ENCODE measurements at places on chromosomes 12 and 14.

DNA sequence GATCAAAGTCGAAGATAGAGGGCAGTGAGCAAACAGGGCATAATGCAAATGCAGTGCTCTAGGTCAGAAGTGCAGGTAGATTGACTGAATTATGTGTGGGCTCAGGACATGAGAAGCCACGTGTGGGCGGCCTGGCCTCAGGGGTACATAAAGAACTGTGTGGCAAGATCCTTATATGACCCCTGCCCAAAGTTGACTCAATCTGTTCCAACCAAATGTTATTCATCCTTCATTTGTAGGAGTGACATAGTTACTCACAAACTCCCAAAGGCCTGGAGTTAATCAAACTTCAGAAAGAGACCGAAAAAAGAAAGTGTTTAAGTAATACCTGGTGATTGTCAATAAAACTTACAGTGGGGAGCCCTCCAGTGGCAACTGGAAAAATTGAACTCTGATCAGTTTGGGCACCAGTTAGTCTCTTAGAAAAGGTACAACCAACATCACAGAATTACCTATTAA, 150.4 kb upstream of the FAR2 start:
- DNase-seq, result no peak

DNA sequence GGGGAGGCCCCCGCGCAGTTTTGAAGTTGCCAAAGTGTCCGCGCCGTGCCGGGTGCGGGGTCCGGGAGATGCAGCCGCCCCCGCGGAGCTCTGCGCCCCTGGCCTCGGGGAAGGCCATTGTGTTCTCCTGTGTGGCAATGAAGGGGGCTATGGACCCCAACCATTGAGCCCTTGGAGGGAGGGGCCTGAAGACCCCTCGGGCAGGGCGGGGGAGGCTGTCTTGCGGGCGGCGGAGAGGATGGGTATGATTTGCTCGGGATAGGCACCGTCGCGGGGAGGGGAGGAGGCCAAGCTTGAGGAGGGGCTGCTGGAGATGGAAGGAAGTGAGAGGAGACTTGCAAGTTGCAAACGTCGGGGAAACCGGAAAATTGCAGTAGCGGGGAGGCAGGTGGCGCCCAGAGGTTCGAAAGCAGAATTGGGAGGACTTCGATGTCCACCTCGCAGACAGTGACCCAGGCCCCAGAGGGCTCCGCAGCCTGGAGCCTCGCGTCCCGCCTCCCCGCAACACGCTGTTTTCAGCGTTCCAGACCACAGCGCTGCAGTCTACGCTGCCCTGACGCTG, 25.4 kb downstream of the BCL11B start:
- no peak for DNase-seq

DNA sequence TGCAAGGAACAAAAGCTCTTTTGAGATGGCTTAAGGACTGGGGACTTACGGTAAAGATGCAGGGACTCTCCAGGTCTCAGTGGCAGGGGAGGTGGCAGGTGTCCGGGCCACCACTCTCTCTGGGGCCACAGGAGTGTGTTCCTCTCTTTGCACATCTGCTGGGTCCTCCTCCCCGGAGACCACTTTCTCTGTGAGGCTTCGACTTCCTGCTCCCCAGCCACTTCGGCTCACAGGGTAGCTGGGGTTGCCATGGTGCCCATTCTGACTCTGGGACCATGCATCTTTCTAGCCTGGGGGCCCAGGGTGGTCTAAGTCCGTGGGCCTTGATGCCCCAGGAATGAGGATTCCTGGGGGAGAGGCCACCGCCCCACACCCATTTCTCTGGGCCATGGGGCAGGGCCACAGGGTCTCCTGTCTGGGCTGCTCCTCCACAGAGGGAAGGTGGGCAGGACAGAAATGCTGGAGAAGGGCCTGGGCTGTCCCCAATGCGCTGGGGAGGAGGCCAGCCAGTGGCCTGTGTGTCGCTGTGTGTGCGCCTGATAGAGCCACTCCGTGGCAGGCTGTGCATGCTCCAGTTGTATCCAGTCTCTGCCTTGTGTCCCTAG, 38.5 kb downstream of the CCDC92 start:
- DNase-seq, result no peak

- no peak for DNase-seq
These were observed 33.2 kb upstream of the LTBP2 start for GRCh38 chr14:74645244-74645643.

GRCh38 chr12:90216815-90217214, 508.2 kb upstream of the ATP2B1 start:
- DNase-seq, result peak; percentile 75

GRCh38 chr12:58844161-58844560, 76.1 kb downstream of the LRIG3 start:
- no peak for DNase-seq

- DNase-seq, result no peak
These were observed 164.4 kb upstream of the GSC start for GRCh38 chr14:94934276-94934810.

DNA sequence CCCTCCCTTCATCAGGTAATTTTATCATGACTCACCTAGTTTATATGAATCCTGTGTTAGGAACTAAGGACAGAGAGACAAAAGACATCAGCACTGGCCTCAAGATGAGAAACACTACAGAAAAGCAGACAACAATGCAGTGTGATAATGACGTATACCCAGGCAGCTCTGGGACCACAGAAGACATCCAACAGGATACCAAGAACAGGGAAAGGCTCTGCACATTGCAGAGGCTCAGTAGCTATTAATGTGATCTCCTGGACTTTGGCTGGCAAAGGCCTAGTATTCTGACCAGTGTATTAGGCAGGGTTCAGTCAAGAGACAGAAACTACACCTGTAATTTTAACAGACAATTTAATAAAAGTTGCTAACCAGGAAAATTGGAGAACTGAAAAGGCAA, 39.7 kb downstream of the CDK17 start:
- no peak for DNase-seq

DNA sequence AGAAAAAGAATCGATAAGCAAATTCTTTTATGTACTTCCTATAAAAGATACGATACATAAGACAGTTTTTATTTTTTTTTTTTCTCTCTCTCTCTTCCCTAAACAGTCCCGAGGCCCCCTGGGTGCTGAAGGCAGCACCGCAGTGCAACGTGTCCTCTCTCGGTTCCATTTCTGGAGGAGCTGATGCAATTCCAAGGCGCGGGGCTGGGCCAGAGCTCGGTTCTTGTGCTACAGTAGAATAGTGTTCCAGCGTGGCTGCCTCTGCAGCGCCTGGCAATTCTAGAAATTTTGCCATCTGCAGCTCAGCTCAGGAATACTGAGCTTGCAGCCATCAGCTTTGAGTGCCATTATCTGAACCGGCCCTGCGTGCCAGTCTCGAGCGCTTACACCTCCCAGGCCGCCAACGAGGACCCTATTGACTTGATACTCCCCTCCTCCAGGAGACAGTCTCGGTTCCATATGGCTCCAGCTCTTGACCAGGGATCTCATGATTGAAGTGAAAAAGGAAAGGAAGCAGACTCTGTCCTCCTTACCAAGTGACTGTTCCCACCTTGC, 630 bp downstream of the ALDH1L2 start:
- DNase-seq, result peak; percentile 6

DNA sequence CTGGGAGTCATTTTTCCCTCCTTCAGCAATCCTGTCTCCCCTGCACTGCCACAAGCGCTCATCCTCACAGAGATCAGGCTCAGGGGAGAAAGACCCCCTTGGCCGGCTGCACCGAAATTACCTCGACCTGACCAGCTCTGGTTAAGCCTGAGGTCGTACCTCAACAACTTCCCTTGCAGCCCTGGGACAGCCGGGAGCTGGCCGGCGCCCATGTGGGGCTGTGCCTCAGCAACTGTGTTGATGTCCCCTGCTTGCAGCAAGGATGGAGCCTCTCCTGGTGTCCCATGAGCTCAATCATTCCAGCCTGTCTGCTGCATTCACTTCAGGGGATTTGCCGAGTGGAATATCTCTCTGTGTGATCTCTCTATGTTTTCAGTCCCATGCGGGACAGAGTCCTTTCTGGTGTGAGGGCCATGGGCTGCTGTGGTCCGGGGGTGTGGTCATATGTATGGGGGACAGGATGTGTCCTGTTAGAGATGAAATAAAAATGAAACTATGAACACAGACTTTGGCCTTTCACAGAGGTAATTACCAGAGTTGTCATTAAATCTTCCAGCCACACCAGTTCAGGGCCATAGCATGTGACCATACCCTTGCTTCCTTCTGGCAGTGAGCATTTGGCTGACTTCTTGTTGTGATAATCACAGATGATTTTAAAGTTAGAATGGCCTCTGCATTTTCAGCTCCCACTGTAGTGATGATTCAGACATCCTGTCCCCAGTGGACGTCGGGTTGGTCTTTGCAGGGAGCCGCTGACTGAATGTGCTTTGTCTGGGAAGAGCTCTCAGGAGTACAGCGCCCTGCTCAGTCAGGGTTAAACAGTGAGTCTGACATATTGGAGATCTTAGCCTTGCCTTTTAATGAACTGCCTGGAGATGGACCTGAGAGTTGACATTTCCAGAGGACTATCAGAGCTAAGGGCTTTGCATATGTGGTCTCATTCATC, 405.9 kb downstream of the AACS start:
- no peak for DNase-seq

DNA sequence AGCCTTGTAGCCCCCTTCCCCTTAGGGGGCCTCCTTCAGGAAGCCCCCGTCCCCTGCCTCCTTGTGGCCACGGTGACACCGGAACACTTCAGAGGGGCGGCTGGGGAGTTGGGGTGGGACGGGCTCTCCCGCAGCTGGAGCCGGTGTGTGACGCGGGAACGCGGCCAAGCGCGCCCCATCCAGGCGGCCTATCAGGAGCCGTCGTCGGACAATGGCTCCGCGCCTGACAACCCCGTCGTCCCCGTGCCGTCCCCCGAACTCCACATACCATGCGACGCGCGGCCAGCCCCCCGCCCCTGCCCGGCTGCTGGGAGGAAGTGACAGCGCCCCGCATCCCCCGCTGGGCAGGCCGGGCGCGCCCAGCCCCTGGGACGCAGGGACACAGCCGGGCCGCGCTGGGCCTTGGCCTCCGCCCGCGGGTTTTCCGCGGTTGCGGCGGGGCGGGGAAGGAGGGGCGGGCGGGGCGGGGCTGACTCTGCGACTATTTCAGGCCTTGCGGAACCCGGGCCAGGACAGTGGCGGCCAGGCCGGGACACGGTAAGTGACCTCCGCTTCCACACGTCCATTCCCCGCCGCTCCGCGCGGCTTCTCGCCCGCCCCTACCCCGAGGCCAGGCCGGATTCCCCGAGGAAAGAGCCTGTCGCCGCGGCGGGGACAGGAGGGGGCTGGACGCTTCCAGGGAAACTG, at the start of gene TNFAIP2:
TNFAIP2 (plus strand) TSS at position 515 of the 687 bp plus-strand sequence. CDS start 2,997 bp downstream, outside the sequence.
- DNase-seq, result no peak

GRCh38 chr14:37403626-37404025, 191.4 kb downstream of the FOXA1 start:
- no peak for DNase-seq

- no peak for DNase-seq
These were observed 18.9 kb downstream of the PITPNM2 start for GRCh38 chr12:123131879-123132402.

- no peak for DNase-seq
These were observed 427.9 kb downstream of the CCDC91 start for GRCh38 chr12:28618171-28618570.

DNA sequence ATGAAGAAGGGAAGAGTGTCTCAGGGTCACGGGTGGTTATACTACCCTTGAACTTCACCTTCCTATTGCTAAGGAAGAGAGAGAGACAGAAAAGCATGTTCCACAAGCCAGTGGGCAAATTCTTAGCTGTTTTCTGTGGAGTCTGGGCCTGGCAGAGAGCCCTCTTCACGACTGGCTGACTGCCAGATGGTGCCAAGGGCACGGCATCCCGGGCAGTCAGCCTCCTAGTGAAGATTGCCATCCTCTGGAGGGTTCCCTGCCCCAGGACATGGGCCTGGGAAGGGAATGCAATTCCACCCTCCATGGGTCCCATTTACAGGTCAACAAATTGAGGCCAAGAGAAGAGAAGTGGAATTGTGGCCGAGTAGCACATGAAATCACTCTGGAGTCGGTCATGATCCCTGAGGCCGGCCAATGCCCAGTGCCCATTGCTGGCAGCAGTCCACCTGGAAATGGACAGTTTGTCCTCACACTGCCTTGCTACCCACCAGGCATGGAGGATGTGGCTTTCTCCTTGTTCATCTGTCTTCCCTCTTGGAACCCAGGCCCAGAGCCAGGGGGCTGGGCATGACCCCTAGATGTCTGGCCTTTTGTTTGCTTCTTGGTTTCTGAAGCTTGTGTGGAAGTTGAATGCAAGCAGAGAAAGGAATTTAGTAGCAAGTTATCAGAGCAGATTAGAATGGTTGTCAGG, 9.9 kb downstream of the TUNAR start:
- DNase-seq, result no peak

DNA sequence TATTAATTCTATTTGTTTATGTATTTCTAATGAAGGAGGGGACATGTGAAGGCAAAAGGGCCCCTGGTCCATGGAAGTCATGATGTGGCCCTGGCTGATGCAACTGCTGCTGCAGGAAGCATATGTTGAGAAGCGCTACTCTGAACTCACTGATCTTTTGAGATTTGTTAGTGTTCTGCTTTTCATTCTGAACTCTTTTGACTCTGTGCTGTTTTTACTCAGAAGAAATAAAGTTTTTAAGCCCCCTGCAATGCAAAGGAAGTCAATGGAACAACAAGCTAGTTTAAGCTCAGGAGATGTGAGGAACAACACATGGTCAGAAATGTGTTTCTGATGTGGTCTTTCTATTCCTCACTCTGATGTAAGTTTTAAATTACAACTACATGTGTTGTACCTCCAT, 88.9 kb upstream of the BTG1 start:
- DNase-seq, result no peak

- no peak for DNase-seq
These were observed 165.0 kb upstream of the RTL1 start for GRCh38 chr14:101068313-101069227.

DNA sequence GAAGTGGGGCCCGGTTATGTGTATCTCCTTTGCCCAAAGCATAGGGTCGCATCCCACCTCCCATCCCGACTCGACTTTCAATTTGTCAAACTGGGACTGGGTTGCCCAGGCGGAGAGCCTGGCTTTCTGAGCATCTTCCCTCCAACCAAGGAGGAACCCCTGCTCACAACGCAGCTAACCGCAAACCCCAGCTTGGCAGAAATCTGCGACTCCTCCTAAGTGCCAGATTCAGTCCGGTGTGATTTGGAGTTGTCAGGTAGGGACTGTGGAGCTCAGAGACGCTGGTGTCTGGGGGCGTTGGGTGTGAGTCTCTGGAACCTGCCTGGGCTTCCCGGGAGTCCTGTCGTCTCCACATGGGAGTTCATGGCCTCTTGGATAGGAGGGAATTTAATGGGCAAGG, 1126.7 kb downstream of the AACS start:
- DNase-seq, result no peak

- DNase-seq, result no peak
These were observed 55.5 kb upstream of the DAAM1 start for GRCh38 chr14:59132796-59133494.

GRCh38 chr14:35158951-35159653, 36.8 kb downstream of the PRORP start:
- DNase-seq, result no peak

DNA sequence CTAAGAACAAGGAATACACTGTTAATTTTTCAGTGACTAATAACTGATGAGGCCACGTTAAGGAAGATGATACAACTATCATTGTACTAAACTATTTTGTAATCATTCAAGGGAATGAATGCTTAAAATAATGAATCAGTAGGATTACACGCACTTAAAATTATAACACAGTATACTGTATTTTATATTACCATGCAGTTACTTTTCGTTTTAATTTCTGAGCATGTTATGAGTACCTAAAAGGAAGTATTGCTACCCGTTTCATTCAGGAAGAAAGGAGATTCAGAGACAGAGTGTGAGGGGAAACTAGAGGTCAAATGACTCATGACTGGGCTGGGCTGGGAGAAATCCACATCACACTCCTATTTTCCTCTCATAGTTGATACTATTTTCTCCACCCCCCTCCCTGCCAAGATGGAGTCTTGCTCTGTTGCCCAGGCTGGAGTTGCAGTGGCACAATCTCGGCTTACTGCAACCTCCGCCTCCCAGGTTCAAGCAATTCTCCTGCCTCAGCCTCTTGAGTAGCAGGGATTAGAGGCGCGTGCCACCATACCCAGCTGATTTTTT, 202.0 kb downstream of the PPM1H start:
- DNase-seq, result peak; percentile 79
